ENCODE measurements at places on chromosomes 2 and 18.

- DNase-seq, result no peak
Measured at GRCh38 chr18:62625019-62625418, 90.3 kb upstream of the PHLPP1 start.

DNA sequence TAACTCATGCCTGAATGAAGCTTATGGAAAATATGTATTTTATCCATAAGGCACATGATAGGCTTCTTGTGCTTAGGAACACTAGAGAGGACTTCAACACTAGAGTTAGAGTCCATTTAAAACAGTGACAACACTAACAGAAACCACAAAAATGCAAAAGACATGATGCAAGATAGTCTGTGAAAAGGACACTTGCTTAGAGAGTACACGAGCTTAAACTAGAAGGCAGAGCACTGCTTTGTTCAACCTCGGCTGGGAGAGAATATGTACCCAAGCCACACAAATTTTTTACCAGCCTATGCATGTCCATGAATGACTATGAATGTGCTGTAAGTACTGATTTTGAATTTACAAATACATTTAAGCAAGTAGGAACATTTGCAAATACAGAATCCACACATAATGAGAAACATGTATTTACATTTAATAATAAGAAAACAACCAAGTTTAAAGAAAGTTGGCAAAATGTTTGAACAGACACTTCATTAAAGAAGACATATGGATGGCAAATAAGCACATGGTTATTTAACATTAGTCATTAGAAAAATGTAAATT, 130.6 kb downstream of the SPOPL start:
- no peak for DNase-seq

- no peak for DNase-seq
Measured at GRCh38 chr2:75525434-75526310, 35.1 kb downstream of the EVA1A start.

DNA sequence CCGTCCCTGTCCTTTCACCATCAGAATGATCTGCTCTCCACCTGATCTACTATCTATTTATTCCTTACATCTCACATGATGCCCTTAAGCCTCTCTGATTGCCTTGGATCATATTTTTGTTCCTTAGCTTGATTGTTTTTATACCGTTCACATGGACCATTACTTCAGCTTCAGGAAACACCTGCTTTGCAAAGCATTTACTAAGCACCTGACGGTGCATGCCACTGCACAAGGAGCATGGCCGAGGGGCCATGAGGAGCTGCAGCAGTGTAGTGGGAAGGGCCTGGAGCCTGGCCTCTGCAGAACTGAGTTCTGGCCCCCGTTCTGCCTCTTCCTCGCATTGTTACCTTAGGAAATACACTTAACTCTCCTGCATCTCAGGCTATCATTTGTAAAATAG, 124.1 kb upstream of the NDUFV2 start:
- no peak for DNase-seq

- DNase-seq, result no peak
Measured at GRCh38 chr18:9428301-9428706, 47.0 kb upstream of the RALBP1 start.

DNA sequence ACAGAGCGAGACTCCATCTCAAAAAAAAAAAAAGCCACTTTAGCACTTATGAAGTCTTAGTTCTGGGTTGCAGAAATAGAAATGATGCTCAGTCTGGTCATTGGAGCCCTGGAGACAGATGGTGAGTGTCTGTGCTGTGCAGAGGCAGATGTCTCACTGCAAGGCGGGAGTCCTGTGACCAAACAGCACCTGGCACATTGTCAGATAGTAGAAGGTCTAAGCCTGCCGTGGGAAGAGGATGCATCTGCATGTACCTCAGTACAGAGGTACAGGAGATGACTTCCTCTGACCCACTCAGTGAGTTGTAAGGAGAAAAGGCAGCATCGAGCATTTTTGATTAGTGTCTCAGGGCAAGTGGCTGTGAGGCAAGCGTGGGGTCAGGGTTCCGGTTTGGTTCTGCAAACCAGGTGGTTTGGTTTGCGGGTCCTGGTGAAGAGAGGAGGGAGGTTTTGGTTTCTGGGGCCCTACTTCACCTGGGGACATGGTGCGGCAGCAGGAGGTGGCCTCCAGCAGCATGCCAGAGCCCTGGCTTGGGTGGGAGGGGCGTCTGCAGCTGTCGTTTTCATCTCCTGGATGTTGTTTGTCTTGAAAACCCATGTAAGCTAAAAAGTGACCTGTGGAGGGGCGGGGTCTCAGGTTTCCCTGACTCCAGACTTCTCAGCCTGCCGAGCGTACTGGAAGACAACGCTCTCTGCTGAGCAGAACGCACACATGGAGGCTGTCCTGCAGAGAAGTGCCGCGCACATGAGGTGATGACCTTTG, 3.8 kb downstream of the RBFA start:
- DNase-seq, result no peak

DNA sequence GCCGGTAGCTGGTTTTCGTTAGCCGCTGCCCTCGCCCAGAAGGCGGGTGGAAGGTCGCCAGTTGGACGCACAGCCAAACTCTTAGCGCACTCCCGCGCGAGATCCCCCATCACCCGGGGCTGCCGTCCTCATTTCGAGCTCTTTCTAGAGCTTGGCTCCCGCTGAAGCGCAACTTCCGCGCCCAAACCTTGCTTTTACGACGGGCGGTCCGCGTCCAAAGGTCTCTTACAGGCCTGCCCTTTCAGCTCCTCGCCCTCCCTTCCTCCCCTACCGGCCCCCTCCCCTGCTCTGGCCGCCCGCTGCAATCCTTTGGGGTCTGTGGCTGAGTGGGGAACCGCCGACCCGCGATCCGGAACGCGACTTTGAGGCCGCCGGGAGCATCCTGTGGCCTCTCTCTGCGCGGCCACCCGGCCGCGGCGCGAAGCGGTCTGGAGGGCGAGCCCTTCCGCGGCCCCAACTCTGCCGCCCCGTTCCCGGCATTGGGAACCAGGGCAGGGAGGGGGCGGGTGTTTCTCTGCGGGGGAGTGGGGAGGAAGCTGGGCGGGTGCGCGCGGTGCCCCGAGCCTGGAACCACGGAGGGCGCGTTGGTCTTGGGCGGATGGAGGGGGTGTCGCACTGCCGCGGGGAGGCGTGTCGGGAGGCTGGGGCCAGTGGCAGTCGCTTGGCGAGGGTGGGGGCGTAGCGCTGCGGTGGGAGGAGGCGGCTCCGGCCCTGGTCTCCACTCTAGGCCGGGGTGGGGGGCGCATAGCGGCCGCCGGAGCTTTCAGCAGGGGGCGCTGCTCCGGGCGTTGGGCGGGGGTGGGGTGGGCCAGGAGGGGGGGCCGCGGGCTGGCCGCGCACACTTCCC, at the start of gene GDF7:
TSS of gene GDF7 (plus strand) at position 841 of the 847 bp plus-strand sequence. CDS start 96 bp downstream, outside the sequence.
- DNase-seq, result no peak

GRCh38 chr2:164522561-164522981, 98.7 kb downstream of the GRB14 start:
- no peak for DNase-seq

DNA sequence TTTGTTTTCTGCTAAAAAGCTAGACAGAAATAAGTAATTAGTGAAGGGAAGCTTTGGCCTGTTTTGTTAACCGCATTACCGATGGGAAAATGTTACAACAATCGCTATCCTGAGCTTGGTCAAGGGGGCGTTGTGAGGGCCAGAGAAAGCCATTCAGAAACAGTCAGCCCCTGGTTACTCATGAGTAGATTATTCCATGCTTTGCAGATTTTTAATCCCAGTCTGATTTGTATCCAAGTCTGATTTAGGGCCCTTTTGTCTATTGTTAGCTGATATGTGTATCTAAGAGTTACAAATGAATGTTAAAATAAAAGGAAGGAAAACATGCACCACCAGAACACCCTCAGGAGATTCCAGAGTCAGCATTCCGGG, 99.1 kb downstream of the PRPF40A start:
- no peak for DNase-seq

DNA sequence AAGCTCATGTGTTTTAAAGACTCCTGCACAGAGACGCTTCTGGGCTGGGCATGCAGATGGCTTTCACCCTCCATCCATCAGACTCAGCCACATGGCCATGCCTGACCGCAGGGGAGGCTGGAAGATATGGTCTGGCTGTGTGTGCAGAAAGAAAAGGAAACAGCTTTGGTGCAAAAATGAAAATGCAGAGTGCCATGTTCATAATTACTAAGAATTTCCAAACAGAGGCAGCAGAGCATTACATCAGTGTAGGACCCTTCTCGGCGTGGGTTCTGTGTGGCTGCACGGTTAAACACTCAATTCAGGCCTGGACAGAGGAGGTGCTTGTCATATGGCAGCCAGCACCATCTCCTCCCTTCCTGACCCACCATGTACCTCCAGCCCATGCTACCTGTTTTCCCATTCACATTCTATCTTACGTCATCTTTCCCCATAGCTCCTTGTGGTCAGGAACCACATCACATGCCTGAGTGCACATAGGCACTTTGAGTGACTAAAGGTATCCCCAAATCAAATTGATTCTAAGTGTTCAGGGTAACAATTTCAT, 200.3 kb upstream of the ID2 start:
- peak; percentile 81 for DNase-seq

GRCh38 chr2:199119796-199120195, 337.9 kb downstream of the SATB2 start:
- no peak for DNase-seq

DNA sequence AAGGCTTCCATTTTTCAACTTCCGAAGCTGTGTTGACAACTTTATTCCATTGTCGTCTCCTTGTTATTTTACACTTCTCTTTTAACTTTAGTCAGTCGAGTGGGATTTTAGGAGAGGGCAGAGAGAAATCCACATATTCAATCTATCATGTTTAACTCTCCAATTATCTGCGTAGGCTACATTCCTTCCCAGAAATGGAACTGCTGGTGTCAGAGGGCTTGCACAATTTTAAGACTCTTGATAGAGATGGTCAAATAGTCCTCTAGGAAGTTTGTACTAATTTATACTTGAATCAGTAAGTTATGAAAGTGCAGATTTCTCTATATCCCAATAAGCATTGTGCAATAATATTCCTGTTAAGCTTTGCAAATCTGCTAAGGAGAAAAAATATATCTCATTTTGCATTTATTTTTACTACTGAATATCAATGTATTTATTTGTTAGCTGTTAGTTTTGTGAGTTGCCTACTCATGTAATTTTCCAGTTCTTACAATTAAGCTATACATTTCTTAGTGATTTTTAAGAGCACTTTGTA, 95.6 kb downstream of the CYP26B1 start:
- DNase-seq, result no peak
